ENCODE measurements at places on chromosomes 3 and 15.

GRCh38 chr3:128247666-128248409, 94.6 kb downstream of the EEFSEC start:
- no peak for DNase-seq

DNA sequence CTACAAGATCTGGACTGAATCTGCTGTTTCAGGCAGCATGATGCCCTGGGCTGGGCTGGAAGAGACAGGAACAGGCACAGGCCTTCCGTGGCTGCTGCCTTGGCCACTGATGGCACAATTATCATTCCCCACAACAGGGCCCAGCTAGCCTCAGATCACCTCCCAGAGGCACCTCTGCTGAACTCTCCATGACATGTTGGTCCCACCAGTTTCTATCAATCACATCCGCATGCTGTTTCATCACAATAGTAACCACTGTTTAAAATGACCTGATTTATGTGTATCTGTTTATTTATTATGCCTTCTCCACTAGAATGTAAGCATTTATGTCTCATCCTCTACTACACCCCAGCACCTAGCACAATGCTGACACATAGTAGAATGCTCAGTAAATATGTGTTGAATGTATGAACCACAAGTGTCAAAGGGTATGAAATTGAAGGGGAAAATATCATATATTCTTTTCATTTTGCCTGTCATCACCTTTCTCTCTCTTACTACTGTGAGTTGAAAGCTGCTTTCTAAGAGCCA, 32.7 kb upstream of the ZBTB38 start:
- DNase-seq: no peak

GRCh38 chr3:177802151-177802900, 605.0 kb upstream of the TBL1XR1 start:
- DNase-seq: no peak

DNA sequence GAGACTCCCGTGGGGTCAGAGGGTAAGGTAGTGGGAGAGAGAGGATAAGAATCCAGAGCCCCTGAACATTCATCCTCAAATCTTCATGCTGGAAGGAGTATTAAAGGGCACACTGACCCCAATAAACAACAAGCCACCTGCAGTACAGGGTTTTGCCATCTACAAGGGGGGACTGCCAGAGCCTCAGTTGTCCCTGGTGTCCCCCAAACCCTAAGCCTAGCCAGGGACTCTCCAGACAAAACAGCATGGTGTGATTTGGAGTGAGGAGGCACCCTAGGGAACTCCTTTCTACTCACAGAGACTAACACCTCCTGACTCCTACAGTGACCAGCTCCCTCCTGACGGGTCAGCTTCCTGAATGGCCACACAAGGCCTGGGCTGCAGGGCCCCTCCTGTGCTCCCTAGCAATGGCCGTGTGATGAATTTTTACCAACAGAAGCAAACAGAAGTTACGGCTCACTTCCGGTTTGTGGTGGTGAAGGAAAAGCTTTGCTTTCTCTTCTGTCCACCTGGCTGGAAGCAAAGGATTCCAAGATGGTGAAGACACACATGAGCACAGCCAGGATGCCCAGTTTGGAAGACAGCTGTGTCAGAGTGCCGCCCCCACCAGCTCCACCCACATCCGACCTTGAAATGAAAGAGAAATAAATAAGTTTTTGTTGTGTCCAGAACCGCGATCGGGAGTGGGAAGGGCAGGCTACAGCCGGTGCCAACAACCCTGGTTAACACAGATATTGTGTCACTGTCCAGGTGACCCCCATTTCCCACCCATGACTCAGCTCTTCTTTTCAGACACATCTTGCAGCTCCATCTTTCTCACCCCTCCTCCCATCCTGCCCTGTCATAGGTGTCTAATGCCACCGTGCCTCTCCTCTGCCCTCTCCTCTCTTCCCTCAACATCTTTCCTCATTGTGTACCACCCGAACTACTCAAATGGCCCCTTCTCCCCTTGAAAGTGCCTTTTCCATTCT, 69.6 kb upstream of the ATP13A3 start:
- DNase-seq: no peak
